B cell (primary cell): ENCODE measurements at places on chromosomes 16 and 17.

- no peak for DNase-seq
Measured at GRCh38 chr16:68844211-68844564, 857 bp downstream of the TANGO6 start.

DNA sequence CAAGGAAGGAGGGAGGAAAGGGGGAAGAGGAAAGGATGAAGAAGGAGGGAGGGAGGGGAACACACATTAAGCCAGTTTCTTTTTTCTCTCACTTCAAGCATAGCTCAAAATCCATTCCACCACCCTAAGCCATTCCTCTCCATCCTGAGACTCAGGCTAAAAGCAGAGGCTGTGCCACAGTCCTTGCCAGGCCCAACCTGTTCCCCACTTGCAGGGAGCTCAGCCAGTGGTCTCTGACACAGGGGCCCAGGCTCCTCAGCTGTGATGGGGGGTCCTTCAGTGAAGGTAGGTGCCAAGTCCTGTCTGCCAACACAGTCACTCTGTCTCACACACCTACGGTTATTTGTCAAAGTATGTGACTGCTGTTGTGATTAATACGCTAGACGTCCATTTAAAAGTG lies 44.6 kb downstream of the SDK2 start:
- no peak for DNase-seq

DNA sequence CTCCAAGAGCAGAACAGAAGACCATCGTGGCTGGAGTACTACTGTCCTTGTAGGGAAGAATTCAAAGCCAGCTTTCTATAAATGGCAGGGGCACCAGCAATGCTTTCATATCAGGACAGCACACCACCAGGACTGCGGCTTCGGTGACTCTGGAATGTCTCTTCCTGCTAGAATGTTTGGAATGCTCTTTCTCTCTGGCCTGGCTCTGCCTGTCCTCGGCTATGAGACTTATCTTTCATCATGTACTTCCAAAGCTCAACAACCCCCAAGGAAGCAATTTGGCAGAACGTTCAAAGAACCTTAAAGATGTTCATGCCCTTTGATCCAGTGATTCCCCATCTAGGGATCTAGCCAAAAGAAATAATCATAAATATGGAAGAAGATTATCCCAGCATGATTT lies 52.7 kb upstream of the NOG start:
- no peak for DNase-seq

- no peak for DNase-seq
Measured at GRCh38 chr17:17532991-17533390, 36.8 kb upstream of the RASD1 start.

DNA sequence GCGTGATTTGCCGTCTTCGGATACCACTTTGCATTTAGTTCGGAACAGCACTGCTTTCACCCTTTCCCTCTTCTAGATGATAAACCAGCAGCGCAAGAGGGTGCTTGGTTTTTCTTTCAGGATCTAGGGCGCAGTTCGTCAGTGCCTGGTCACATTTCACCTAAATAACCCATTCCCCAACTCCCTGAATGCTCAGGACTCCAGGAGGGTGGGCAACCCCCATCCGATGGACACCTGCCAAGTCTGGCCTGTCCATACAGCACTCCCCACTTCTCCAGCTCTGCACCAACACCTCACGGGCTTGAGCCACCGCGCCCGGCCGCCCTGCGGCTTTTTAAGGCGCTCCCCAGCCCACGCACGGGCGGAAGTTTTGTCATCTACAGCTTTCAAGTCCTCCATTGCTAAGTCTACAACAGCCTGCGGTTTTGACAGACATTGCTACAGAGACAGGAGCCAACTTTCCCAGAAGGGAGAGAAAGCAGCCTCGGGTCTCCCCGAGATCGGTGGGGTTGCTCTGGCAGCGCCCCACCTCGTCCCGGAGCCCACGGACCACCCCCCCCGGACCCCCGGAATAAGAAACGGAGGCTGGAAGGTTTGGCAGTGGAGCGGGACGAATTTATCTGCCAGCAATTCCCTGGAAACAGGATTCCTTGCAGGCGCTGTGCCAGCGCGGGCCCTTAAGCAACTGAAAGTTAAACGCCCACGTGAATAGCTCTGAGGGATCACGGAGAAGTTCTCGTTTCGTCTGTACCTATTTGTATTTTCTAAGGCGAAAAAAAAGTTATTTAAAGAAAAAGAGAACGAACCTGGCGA lies 38.6 kb upstream of the SLFN13 start:
- peak; percentile 65 for DNase-seq

DNA sequence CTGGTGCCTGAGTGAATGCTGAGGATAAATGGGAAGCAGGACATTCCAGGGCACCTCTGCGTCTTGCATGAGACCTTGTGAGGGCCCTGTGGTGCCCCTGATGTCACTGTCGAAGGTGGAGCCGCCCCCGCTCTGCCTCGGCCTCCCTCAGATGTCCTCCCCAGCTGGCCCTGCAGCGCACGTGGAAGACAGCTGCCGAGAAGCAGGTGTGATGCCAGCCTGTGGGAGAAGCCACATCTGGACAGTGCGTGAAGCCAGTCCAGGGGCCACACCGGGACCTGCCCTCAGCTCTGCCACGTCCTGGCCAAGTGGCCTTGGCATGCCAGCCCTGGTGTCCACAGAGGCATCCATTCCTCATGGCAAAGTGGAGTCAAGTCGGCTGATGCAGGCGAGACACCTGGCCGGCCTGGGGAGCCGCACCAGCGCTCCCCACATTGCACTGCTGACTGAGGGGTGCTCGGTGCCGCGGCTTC lies 21.6 kb upstream of the METRNL start:
- DNase-seq: no peak

GRCh38 chr17:32709562-32709961 lies 167.4 kb downstream of the MYO1D start:
- DNase-seq: no peak

DNA sequence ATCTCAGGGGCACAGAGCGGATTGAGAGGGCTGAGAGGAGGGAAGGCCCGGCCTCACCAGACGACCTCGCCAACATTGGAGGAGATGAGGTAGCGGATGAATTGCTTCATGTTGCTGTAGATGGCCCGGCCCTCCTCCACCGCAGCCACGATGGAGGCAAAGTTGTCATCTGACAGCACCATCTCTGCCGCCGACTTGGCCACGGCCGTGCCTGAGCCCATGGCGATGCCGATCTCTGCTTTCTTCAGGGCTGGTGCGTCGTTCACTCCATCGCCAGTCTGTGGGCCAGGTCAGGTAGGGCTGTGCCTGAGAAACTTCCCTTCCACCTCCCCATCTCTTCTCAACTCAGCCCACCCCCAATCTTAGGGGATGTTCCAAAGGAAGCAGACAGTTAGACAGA lies 21.1 kb upstream of the P2RX1 start:
- no peak for DNase-seq

- no peak for DNase-seq
Measured at GRCh38 chr16:8094696-8095095, 495.6 kb downstream of the TMEM114 start.

GRCh38 chr17:49217651-49218413 lies 7.3 kb downstream of the ABI3 start:
- DNase-seq: peak; percentile 85

- no peak for DNase-seq
Measured at GRCh38 chr17:62105357-62105756, 40.3 kb upstream of the MED13 start.

- no peak for DNase-seq
Measured at GRCh38 chr17:77531641-77532040, 390.9 kb downstream of the SEC14L1 start.

DNA sequence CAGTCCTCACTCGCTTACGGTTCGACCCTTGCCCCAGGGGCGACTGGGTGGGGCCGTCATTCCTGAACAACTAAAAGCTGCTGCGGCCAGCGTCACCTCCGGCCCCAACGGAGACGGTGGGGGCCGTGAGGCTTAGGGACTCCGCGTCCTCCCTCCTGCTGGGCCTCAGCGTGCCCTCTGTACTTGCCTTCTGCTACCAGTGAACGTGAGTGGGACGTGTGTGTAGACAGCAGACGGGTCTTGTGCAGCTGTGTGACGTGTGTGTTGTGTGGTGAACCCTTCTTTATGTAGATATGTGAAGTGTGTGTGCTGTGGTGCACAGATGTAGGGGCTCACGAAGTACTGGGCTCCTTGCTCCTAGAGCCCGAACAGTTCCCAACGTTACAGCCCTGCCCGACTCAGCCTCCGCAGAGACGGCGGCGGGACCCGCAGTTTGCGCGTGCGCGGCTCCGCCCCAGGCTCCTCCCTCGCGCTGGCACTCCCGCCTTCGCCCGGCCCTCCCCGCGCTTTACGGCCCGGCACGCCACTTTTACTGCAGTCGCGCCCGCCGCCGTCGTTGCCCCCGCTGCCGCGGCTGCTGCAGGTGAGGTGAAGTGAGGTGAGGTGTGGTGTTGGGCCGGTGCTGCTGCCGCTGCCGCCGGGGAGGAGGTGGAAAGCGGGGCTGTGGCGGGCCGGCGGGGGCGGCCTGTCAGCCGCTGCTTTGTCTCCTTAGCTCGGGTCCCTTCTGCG lies at the start of gene PHAF1:
PHAF1 (plus strand) TSS at position 535 of the 729 bp plus-strand sequence. CDS start 235 bp downstream, outside the sequence.
- peak; percentile 95 for DNase-seq

GRCh38 chr17:10610884-10611283 lies 46.2 kb downstream of the MYH3 start:
- no peak for DNase-seq

DNA sequence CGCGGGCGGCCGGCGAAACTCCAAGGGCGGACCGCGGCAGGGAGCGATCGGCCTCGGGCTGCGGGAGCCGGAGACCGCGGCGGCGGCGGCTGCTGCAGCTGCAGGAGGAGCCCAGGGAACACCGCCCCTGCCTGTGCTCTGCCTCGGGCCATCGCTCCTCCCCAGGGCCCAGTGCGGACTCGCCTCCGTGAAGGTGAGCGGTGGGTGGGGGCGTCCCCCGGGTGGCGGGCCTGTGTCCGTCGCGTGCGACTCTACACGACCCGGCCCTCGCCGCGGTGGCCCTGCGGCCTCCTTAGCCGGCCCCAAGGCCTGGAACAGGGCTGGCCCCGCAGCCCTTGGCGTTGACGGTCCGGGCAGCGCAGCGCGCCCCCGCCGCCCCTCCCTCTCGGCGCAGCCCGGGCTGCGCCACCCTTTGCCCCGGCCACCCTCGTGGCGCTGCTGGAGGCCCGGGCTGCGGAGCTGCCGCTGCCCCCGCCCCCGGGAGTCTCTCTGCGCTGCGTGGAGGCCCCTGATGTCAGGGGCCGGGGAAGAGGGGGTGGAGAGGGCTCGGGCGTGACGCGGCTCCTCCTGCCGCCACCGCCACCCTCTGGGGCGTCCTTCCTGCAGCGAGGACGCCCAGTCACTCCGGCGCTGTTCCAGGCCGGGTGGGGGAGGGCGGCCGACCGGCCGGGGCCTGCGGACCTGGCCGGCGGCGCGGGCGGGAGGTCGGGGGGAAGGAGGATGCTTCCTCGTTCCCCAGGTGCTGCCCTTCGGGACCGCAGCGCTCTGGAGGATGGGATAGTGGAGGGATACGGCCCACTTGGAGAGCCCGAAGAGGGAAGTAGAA lies 485 bp downstream of the DYNLL2 start:
- DNase-seq: peak; percentile 78

DNA sequence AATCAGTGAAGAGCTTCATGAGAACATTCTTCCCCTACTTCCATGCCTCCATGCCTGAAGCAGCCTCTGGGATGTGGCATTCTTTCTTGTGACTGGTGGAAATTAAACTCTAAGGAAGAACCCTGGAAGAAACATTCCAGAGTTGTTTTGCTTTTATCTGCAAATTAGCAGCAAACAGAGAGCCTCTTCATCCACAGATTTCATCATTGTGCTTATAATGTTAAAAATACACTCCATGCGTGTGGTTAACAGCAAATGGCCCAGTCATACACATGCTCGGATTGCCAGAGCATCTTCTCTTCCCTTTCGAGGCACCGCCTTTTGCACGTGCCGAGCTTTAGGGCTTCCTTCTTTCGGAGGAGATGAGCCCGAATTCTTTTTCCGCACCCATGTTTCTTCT lies 411.3 kb downstream of the SNX29 start:
- DNase-seq: no peak

GRCh38 chr16:3659251-3659650 lies 4.8 kb downstream of the DNASE1 start:
- no peak for DNase-seq

GRCh38 chr17:16346721-16347271 lies 6.5 kb downstream of the CENPV start:
- no peak for DNase-seq

DNA sequence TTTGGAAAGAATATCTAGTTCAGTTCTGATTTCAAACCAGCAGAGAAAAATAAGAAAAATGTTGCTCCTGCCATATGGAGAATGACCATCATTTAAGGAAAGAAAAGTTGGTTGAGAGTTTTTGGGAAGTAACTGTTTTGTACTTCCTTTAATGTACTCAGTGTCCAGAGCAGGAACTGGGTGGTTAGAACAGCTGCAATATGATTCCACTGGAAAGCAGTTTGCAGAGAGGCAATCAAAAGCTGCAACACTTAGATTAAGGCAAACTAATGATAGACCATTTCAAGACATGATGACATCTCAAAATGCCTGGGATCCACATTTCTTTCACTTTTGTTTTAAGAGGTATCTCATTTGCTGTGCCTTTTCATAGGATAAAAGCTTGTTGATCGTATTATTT lies 313.3 kb upstream of the HSBP1 start:
- no peak for DNase-seq

DNA sequence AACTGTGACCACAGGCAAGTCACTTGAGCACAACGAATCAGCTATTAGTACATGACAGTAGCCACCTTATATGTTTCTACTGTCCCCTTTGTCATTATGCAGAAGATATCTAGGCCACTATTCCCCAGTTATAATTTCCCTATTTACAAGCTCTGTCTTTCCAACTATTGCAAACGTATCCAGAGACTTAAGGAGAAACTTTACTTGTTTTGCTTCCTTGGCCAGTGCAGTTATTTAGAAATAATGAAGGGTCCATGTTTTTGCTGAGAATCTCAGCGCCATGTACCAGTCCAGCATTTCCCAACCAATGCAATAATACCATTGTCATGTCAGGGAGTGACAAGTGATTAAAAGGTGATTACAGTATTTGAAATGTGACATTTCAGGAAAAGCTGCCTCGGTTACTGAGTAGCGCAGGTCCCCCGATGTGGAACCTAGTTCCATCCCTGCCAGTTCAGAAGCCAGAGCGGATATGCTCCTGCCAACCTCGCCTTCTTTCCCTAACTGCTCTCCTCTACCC lies 743 bp downstream of the ZNF624 start:
- peak; percentile 9 for DNase-seq

DNA sequence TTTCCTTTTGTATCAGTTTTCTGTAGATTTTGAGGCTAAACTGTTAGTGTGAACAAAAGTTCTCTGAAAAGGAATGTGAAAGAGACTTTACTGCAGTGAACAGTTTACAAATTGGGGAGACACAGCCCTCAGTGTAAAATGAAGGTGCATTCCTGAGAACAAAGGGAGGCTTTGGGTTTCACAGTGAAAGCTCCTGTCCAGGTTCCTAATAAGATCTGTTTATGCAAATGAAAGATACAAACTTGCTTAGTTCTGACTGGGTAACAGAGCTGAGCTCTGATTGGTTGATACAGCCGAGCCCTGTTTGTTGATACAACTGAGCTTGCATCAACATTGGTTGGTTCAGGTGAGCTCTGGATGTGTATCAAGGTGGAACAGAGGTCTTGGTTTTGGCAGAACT lies 8.3 kb upstream of the CDRT15 start:
- no peak for DNase-seq

- DNase-seq: no peak
Measured at GRCh38 chr16:57192720-57193486, 6.8 kb downstream of the RSPRY1 start.

- DNase-seq: no peak
Measured at GRCh38 chr17:82062076-82062983, 3.3 kb downstream of the DUS1L start.

- DNase-seq: no peak
Measured at GRCh38 chr16:31880322-31880979, 6.8 kb downstream of the ZNF267 start.
